ENCODE measurements at places on chromosomes 7 and 10.

DNA sequence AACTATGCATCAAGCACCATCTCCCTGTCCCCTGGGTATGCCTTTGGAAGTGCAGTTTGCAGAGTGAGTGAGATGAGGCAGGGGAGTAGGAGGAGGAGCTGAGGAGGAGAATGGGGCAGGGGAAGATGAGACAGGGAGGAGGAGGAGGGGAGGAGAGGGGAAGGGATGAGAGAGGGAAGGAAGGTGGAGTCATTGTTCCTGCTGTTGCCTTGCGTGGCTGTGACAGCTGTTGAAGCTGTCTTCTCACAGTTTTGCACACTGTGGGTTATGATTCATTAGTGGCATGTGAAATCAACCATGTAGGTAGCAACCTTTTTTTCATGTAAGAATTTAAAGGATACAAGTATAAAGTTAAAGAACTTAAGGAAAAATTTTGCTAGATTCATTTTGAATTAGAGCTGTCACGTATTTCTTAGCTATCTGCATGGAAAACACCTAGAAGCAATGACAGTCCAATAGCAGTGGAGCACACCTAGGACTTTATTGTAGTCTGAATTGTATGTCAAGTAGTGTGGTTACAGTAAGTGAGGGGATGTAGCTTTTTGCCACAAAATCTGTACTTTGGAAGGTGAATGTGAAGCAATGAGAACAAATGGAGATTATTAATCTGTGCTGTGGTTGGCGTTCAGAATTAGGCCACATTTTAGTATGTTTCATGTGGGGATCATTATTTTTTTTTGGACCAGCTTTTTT is 21.7 kb downstream of the CCM2 start:
- DNase-seq = no peak

- DNase-seq = peak; percentile 71
These were observed 9.2 kb upstream of the ORAI2 start for GRCh38 chr7:102424129-102424551.

DNA sequence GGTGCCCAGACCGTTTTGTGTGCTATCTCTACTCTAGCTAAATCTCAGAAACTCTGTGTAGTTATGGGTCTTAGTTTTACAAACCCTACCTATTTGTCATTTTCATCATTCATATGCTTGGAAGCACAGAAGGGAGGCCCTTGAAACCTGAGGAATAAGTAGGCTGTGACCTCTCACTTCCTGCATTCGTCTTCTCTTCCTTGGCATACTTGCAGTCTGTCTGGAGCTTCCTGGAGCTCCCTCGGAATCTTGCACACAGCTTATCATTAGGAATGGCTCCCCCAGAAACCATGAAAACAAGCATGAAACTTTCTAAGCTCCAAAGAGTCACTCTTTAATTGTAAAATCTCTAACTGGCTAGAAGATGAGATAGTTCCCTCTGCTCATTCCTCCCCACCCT is 376.9 kb upstream of the MYO3A start:
- DNase-seq = no peak

DNA sequence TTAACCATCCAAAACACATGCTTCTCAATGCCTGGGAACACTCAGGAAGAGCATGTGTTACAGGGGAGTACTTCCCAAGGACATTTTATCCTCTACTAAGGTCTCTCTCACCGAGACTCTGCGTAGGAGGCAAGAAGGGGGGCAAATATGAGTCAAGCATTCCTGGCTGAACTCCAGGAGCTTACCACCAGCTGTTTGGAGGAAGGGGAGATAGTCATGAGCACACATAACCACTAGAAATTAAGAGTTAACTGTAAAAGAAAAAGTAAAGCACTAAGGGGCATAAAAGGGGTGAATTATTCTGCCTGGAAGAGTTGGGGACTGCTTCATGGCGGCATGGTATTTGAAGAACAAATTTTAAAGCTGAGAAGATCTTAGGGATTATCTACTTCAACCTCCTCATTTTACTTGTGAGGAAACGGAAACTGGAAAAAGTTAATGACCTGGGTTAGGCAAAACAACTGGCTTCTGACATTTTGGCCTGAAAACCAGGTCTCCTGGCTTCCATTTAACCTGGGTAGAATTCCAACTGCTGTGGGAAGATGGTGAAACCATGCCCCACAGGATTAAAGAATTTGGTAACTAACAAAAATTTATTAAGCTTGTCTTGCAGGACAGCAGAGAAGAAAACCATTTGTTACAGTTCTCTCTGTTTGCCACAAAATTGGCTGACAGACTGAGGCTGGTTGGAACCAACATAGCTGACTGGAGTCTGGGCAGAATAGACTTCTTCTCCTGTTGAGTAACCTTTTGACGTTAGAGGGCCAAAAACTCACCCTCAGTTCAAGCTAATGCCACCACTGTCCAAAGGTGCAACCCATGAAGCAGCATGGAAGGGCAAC is 85.5 kb downstream of the SLC25A13 start:
- no peak for DNase-seq

DNA sequence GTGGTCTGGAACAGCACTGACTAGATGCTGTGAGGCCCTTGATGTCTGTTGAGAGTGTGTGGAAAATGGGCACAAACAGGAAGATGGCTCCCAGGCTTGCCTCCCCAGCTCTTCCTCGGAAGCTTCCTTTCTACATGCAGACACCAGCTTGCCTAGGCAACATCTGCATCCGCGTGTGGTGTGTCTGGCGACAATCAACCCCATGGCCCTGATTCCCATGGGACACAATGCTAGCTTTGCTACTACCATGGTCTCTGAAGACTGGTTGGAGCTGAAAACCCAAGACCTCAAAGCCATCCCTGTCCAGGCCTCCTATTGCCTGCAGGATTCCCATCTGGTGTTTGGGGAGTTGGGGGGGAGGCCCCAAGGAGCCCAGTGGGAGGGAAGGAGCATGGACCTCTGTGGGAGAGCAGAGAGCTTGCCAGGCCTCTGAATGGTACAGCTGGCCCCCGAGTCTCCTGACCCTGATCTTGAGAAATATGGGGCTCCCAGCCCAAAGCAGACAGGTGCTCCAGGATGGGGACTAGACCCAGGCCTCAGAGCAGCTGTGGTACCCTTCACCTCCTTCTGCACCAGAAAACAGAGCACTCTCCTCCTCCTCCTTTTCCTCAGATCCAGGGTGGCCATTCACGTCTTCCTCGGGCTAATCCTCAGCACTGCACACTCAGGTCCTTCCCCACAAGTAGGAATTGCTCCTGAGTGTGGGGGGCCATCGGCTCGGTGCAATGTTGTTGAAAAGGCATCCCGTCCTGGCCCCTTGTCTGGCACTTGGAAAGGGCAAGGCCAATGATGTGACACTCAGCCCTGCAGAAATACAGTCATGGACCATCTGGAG is 57.6 kb downstream of the ARHGAP22 start:
- no peak for DNase-seq

GRCh38 chr10:59625721-59626522 is 83.7 kb downstream of the SLC16A9 start:
- DNase-seq = no peak

GRCh38 chr7:24372961-24373955 is 89.3 kb downstream of the NPY start:
- no peak for DNase-seq

- DNase-seq = no peak
These were observed 61.7 kb downstream of the DOCK1 start for GRCh38 chr10:126966938-126967337.

- no peak for DNase-seq
These were observed 61.2 kb downstream of the SH3PXD2A start for GRCh38 chr10:103793920-103794883.

GRCh38 chr10:102661658-102662028 is 17.4 kb downstream of the TRIM8 start:
- no peak for DNase-seq

GRCh38 chr10:86413046-86413728 is 46.6 kb upstream of the GRID1 start:
- DNase-seq = no peak

DNA sequence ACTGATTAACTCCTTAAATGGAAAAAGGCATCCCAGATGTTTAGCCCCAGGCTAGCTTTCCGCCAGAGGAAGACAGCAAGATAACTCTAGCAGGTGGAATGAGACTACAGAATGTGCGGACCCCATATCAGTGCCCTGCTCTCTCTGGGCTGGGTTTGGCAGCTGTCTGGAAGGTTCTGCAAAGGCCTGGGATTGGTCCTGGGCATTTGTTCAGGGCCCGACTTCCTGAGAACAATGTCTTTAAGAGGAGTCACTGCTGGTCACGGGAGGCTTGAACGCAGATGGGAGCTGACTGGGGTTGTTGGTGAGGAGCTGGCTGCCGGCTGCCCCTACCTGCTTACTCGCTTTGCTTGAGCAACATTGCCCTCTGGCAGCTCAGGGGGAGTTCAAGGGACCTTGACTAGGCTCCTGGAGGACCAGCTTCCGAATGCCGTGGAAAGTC is 130.6 kb upstream of the BTBD16 start:
- no peak for DNase-seq

Data from cerebellar nuclear complex (tissue), 1 donor.